ENCODE measurements at places on chromosomes 12 and 14. TPM values are rescaled to one million over a fixed set of nuclear protein-coding genes. Genes with fewer than 3 reads are reported as not detected.

DNA sequence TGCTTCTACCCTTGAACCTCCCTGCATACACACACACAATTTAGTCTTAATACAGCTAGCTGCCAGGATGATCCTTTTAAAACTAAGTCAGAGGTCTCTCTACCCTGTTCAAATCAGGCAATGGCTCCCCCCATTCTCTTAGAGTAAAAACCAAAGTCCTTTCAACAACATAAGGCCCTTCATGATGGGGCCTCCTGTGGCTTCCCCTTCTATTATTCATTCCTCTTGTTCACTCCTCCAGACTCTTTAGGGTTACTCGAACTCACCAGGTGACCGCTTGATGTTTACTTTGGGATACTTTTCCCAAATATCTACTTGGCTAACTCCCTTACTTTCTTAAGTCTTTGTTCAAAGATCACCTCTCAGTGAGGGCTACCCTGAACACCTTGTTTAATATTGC is 30.4 kb downstream of the DENND5B start:
- H3K4me1 ChIP-seq, result peaks cover 6% of the 10 kb centered on the region
- no peaks in the 10 kb centered on the region for H3K36me3 ChIP-seq
- H3K27ac ChIP-seq, result no peak overlapping the region
- no peak overlapping the region for H3K4me3 ChIP-seq
- no peak for DNase-seq

The RASSF8 gene
- total RNA-seq, result 70.1 TPM

DNA sequence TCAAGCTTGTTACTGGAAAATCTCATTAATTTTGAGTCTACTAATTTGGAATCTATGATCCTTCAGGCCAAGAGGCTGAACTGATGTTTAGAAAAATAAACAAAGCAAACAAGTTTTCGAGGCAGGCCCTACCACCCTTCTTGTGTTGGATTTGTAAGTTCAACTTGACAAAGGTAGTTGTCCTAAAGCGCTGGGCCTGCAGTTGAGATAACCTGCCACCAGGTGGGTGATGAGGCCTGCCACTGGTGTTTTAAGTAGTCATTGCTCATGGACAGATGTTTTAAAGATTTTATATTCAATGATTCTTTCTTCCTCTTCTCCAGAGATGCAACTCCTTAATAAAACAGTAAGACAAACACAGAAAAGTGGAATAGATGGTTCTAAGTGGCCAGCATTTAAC is 19.4 kb downstream of the ACVRL1 start:
- peaks cover 5% of the 10 kb centered on the region for H3K4me1 ChIP-seq
- H3K4me3 ChIP-seq, result no peak overlapping the region
- no peaks in the 10 kb centered on the region for H3K36me3 ChIP-seq
- DNase-seq, result peak; percentile 62
- H3K27me3 ChIP-seq, result no peaks in the 10 kb centered on the region

GRCh38 chr14:95319312-95320077 is at the start of gene CLMN:
Gene CLMN, minus strand, starts transcription at chr14:95319908. Its CDS starts 116 bp downstream, at chr14:95319792.
- peak within 1 kb of the TSS; percentile 84 for H3K4me3 ChIP-seq
- H3K27ac ChIP-seq, result peak within 1 kb of the TSS; percentile 35
- H3K36me3 ChIP-seq, result peaks cover 6% of the 10 kb centered on the region
- peak; percentile 34 for DNase-seq

The SIX4 gene
- 13.6 TPM for total RNA-seq

DNA sequence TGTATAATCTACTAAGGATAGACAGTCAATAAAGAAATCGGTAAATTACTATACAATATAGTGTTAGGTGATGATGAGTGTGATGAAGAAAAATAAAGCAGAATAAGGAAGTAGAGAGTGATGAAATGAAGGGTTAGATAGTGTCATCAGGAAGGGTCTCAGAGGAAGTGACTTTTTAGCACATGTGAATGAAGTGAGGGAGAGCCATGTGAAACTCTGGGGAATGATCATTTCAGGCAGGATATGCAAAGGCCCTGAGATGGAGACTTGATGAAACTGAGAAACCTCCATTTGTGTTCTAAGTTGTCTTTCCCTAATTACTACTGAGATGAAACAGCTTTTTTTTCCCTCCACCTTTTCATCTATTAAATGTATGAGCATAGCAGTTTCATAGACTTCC is 19.4 kb upstream of the GNPTAB start:
- no peaks in the 10 kb centered on the region for H3K27me3 ChIP-seq
- H3K27ac ChIP-seq, result no peak overlapping the region
- no peak overlapping the region for H3K4me3 ChIP-seq
- peaks cover 5% of the 10 kb centered on the region for H3K4me1 ChIP-seq
- DNase-seq, result no peak

DNA sequence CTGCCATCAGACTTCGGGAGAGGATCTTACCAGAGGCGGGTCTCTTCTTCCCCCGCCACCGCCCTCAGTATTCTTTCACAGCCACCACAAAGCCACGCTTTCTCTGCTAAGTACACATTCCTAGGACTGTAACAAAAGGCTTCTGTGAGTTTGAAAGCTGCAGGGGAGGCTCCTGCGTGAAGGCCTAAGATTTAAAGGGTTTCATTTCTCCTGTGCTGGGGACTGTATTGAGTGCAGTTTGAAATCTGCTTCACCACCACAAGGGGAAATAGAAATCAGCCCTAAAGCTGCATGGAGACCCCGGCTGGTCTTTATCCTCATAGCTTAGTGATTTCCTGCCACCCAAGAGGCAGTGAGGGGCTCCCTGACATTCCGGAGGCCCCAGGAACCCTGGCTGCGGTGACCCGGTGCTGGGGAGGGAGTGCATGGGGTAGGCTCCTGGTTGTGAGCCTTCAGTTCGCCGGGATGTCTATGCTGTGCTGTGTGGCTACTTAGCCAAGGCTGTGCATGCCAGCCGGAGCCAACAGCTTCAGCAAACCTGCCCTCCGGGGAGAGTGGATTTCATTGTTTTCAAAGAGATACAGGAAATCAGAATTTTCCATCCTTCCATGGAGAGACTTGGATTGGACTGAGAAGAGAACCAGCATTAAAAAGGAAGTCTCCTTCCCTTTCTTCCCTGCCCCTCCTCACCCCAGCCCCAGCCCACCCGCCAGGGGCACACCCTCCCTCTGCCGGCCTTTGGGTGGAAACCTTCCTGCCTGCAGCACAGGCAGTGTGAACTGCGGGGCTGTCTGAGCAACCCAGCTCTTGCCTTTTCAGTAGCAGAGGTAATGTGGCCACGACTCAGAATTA is 163.3 kb downstream of the ETV6 start:
- H3K4me1 ChIP-seq, result peaks cover 5% of the 10 kb centered on the region
- H3K36me3 ChIP-seq, result peaks cover 13% of the 10 kb centered on the region
- H3K4me3 ChIP-seq, result no peak overlapping the region
- no peak overlapping the region for H3K27ac ChIP-seq

- no peaks in the 10 kb centered on the region for H3K4me1 ChIP-seq
- no peak overlapping the region for H3K27ac ChIP-seq
- no peak for DNase-seq
- no peak overlapping the region for H3K4me3 ChIP-seq
- no peaks in the 10 kb centered on the region for H3K27me3 ChIP-seq
Observed at GRCh38 chr12:26229910-26230309, 34.5 kb downstream of the SSPN start.

- H3K27ac ChIP-seq, result peak overlapping the region; percentile 97
- H3K4me3 ChIP-seq, result peak overlapping the region; percentile 48
- H3K36me3 ChIP-seq, result peaks cover 43% of the 10 kb centered on the region
- no peaks in the 10 kb centered on the region for H3K27me3 ChIP-seq
- H3K4me1 ChIP-seq, result peaks cover 48% of the 10 kb centered on the region
Observed at GRCh38 chr12:15629108-15629507, 160.1 kb downstream of the EPS8 start.
